ENCODE measurements at places on chromosomes 6 and 20.
A peak's percentile ranks its signal among the peaks of the same experiment; 100 is the strongest.

DNA sequence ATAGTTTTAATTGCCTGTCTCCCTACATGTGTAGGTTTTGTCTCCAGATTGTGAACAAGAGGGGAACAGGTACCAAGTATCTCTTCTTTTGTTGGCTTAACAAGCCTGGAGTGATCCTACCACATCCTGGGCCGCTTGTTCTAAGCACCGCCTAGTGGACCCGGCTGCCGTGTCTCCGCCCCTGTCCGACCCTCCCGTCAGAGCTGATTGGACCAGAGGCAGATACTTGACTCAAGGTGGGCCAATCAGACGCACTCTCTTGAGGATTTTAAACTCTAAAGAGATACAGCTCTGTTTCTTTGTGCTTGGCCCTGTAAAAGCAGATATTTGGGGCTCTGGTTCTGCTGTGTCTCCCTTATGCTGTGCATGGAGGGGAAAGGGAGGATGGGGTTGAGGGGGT, 68.2 kb downstream of the PRDM1 start:
- DNase-seq = no peak

GRCh38 chr20:25053255-25054031, 4.5 kb downstream of the ACSS1 start:
- DNase-seq = no peak

DNA sequence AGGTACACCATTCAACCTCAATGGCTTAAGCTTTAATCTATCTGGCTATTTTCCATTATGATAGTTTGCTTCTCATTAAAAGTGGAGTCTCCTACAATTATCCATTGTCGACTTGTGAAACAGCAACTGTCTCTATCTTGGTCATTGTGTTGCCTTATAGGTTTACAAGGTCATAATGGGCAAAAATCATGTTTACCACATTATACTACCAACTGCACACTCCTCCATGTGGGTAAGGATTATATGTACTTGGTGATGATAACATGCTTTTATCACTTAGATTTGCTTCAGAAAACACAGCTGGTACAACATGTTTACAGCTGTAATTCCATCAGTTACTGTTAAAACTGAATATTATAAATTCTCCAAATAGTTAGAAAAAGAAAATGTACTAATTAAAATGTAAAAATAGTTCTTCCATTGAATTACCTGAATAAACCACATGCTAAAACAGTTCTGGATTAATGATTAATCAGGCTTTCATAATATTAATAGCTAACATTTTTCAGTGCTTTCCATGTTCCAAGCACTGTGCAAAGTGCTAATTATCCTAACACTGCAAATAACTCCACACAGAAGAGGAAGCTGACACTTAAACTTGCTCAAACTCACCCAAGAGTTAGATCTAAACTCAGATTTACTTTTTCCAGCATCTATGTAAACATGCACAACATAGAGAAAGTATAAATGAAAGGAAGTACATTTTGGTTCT, 96.7 kb downstream of the OGFRL1 start:
- no peak for DNase-seq

GRCh38 chr20:37267667-37268313, 6.2 kb upstream of the GHRH start:
- no peak for DNase-seq

DNA sequence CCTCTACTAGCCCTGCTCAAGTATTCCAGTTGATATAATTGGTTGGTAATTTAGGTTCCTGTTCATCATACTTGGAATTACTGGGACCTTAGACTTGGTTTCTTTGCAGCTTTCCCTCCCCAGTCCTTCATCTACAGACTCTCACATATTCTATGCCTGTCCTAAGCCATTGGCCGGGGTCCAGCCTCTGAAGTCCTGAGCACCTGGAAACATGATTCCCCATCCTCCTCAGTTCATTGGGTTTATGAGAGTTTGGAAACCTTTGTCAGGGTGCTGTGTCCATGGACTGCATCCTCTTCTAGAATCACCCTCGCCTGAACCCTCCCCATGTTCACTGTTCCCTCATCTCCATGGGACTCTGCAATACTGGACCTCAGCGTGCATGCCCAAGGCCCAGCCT, 8.8 kb downstream of the GSTA2 start:
- no peak for DNase-seq

GRCh38 chr20:8720089-8720488, 348.8 kb upstream of the PLCB4 start:
- DNase-seq = no peak

- peak; percentile 7 for DNase-seq
These were observed 11.5 kb upstream of the TMC2 start for GRCh38 chr20:2524709-2525506.

GRCh38 chr20:53773792-53774401, 180.3 kb upstream of the ZNF217 start:
- no peak for DNase-seq

DNA sequence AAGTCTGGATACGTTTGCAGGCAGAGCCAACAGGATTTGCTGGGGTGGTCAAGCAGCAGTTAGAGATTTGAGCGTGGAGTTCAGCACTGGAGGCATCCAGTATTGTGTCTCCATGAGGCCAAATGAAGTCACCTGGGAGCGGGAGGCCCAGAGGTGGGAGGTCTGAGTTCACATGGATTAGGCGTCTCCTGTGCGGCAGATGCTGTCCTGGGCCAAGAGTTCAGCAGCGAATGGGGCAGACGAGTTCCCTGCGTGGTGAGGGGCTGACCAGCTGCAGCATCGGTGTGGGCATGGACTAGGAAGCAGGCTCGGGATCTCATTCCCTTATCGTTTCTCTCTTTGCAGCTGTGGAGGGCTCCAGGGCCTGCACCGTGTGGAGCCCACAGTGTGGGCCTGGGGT, 66.2 kb downstream of the BCAS4 start:
- no peak for DNase-seq

GRCh38 chr20:43191946-43192863, 2.5 kb upstream of the PTPRT start:
- DNase-seq = no peak

DNA sequence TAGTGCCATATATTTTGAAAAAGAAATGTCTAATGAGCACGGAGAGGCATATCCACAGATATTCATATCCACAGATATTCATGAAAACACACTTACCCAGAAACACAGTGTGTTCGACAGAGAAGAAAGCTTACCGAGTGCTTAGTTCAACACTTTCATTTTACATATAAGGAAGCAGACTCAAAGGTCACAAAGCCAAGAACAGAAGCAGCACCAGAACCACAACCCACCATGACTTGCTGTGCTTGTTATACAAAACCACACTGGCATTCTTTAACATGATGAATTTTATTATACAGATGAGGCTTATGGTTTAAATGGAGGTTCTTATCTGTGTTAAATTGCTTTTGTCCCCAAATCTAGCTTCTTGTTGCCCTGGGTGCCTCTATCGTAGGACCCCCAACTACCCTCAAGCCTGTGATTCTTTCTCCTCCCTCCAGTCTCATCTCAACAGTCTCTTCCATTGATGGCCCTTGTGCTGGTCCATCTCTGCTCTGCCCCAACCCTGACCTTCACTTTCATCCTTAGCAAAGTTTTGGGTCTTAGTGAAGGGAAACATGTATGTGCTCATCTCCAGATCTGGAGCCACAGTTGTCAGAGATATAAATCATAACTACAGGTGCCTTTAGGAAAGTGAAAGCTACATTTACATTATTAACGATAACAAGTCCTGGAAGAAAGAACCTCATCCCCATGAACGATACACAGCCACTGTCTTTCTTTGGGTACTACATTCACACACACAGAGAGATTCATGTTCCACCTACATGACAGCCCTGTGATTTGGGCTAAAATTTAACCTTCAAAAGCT, 40.0 kb downstream of the SF3B5 start:
- DNase-seq = peak; percentile 33

GRCh38 chr6:152244998-152245630, 392.0 kb downstream of the SYNE1 start:
- DNase-seq = no peak

DNA sequence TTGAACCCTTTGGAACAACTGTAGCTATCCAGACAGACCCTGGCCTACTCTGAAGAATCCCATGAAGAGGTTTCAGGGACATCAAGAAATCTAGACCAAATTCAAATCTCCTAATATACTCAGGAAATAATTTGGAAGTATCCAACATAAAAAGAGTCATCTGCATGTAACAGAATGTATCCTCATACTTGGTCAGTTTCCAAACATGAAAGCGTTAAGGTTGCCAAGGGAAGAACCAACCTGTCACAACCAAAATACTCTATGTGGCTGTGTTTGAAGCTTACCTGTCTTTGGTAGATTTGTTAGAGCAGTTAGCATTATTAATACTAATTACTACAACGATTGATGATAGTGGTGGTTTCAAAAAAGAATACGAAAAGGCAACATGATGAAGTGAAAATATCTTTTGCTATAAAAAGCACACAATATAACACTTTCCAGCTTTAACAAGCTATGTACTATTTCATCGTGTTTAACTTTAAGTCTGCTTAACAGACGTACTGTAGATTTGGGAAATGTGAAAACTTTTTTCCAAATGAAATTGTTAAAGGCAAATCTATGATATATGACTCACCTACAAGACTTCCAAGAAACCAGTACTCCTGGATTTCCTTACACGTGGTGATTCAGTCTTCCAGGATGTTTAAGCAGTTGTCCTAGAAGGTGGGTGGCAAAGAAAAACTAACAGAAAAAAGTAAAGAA, 46.6 kb upstream of the ENPP1 start:
- DNase-seq = no peak

DNA sequence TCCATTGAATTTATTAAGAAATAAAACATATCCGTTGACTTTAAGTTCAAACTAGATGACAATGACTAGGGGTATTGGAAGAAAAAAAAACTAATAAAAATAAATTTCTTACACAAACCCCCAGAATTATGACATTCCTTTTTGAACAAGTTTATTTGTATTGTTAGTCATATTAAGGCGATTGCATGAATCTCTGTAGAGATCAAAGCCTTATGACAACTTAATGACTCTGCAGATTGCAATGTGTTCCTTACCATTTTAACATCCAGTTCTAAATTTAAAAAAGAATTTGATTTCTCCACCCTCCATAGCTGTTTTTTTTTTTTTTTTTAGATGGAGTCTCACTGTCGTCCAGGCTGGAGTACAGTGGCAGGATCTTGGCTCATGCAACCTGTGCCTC, 189.8 kb upstream of the CEP162 start:
- no peak for DNase-seq

GRCh38 chr20:61414455-61414991, 162.5 kb downstream of the CDH4 start:
- DNase-seq = no peak

DNA sequence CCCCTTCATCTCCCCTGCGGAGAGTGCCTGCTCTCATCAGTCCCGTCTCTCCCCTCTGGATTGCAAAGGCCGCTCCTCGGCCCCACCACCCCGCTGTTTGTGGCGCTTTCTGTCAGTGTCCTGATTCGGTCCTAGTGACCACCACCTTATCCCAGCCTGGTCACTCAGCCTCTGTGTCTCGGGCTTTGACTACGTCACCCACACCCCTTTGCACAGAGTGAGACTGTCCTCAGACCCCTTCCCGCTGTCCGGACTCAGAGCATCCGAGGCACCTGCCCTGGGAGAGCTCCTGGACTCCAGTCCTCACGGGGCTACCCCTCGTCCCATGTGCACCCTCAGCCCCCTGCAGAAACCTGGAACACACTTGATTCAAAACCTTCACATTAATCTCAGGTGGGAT, 380.2 kb downstream of the TAF4 start:
- DNase-seq = no peak

DNA sequence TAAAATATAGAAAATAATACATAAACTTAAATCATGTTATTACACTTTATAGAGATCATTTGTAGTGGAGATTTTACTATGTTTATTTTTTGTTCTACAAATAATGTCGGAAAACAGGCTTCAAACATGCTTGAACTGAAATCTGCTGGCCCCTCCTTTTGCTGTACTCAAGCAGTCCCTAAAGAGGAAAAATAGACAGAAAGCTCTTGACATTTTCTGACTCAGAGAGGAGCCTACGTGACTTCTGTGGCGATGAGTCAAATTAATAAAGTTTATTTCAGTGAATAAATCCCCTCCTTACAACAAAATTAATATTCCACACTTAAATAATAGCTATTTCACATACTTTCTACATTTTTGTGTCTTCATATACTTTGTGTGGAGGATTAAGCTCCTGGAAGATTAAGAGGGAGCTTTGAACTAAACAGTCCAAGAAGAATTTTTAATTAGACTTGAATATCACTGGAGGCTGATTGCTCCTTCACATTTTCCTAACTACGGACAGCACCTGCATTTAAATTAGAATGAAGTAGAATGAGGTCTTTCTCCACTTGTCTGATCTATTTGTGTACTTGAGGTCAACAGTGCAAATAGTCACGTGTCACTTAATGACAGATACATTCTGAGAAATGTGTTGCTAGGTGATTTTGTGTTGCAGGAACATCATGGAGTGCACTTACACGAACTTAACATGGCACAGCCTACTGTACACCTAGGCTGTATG, 1.7 kb upstream of the TREM1 start:
- DNase-seq = no peak

GRCh38 chr6:147418523-147418922, 90.0 kb upstream of the SAMD5 start:
- no peak for DNase-seq

- no peak for DNase-seq
These were observed 365.3 kb upstream of the PTCHD4 start for GRCh38 chr6:48476257-48476656.

GRCh38 chr6:13235339-13235738, 93.0 kb downstream of the TBC1D7 start:
- DNase-seq = no peak
